ENCODE measurements at places on chromosomes 7 and 10.

DNA sequence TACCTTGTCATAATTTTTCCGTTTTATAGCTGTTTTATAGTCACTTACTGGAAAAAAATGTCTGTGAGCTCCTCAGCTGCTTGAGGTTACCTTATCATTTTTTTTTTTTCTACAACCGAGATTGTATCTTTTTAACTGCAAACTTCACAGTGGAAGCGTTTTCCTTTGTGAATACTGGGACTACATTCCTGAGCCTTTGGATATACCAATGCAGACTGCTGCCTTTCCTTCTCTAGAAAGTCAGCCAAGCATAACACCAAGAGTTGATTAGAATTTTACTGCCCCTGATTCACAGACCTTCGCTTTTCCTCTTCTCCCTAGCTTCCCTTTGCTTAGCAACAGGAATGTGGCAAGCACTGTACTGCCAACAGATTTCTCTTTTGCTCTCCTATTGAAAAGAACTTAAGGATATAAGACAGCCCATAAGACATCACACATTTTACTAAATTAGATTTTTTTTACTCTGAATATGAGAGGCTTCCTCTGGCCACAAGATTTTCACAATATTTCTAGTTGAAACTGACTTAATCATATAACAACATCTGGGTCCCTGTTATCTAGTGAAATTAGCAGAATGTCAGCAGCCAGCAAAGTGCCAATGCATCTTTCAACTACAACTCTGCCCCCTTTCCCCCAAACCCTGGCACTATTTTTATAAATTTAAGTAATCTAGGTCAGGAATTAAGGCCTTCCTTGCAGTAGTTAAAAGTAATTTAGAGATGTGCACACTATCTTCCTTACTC lies 170.6 kb downstream of the PRKG1 start:
- DNase-seq, result no peak

- DNase-seq, result no peak
Measured at GRCh38 chr10:128744811-128745305, 618.6 kb upstream of the MKI67 start.

- no peak for DNase-seq
Measured at GRCh38 chr10:133379152-133379800, at the start of gene PAOX. TSS of gene PAOX (plus strand) at chr10:133379262. CDS start at chr10:133379317, 55 bp downstream.

- no peak for DNase-seq
Measured at GRCh38 chr7:98869027-98869596, 702 bp downstream of the TMEM130 start.

GRCh38 chr10:5666008-5666840 lies at the start of gene ASB13:
TSS of gene ASB13 (minus strand) at chr10:5666595. CDS start at chr10:5666551, 44 bp downstream.
- no peak for DNase-seq

GRCh38 chr10:53491774-53492173 lies 719.2 kb upstream of the MBL2 start:
- no peak for DNase-seq

- DNase-seq, result no peak
Measured at GRCh38 chr10:22702348-22702747, 12.0 kb downstream of the PIP4K2A start.

GRCh38 chr10:11183015-11183414 lies 165.3 kb downstream of the CELF2 start:
- DNase-seq, result no peak

DNA sequence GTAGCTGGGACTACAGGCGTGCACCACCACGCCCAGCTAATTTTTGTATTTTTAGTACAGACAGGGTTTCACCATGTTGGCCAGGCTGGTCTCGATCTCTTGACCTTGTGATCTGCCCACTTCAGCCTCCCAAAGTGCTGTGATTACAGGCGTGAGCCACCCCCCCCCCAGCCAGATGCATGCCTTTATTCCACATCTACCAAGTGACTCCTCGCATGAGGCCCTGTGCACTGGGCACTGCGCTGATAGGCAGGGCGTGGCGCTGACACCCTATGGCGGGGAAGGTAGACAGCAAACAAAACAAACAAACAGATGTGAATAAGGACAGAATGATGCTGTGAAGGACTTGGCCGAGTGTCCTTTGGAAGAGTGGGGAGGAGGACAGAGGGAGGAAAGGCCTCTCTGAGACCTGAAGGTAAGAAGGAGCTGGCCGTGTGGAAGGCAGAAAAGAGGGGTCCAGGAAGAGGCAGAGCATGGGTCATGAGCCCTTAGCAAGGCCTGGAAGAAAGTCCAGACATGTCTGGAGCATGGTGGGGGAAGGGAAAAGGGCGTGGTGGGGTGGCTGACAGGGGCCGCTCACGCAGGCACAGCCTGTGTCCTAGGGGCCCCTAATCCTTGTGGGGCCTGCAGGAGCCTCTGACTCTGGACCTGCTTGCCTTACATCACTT lies 47.5 kb upstream of the CACUL1 start:
- no peak for DNase-seq

DNA sequence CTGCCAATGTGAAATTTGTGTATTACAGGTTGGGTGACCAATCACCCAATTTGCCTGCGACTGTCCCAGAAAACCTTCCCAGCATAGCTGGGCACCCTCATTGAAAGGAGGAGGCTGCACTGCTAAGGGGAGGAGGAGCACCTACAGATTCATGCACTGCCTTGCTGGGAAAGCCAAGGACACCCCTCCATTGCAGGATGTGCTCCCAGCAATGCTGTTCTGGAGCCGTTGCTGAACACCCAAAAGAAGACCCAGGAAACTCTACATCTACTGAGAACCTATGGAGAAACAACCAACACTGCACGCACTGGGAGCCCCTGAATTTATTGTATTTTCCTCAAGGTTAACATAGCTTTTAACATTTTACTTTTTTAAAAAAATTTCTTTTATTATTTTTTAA lies 238.2 kb upstream of the GRB10 start:
- DNase-seq, result no peak

DNA sequence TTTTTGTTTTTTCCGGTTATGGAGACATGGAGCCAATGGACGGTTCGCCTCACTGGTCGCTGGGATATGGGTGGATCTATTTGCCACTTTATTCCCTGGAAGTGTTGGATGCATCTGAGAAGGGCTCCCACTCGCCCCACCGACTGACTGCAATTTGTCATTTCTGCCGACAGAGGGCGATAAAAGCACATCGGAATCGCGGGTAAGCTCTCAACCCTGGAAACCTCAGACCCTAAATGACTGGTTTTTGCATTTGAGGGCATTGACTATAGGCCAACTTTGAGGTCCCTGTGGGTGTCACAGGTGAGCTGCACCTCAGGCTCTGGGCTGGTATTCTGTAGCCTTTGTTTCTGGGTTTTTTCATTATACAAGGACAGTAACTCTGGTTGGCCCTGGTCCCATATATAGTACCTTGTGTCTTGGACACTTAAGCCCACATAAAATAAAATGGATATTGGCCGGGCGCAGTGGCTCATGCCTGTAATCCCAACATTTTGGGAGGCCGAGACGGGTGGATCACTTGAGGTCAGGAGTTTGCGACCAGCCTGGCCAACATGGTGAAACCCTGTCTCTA lies 11.9 kb upstream of the OPALIN start:
- peak; percentile 8 for DNase-seq

- DNase-seq, result no peak
Measured at GRCh38 chr7:36509962-36510361, 120.3 kb downstream of the ANLN start.

- DNase-seq, result no peak
Measured at GRCh38 chr10:15620337-15620736, 99.4 kb downstream of the ITGA8 start.

DNA sequence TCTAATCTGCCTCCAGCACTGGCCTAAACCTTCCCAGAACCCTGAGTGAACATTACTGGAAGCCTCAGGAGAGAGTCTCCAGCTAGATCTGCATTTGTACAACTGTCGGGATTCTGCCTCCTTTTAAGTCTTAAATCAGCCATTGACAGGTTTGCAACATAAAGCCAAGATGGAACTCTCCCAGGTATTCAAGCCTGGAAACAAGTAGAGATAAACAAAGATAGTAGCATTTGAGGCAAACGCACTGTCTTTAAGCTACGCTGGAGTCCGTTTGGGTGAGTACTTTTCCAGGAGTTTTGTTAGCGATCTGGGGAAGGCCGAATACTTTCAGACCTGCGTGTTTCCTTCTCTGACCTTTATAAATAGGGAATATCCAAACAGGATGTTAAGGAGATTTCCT lies 317.2 kb upstream of the FZD8 start:
- no peak for DNase-seq

DNA sequence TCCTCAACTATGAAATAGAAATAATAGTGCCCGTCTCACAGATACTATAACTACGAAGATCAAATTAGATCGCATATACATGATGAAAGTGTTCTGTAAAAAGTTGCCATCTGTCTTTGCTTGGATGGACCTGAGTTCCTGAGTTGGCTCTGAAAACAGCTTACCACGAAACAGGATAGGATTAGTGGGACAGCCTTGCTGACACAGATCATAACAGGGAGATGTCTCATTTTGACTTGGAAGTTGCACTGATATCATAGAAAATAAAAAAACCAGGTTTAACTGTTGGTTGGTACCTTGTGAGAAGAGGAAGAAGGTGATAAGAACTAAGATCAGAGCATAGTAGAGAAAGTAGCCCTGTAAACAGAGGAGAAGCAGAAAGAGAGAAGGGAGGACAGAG lies 79.3 kb upstream of the AGBL3 start:
- DNase-seq, result no peak

GRCh38 chr7:7706556-7707172 lies 11.7 kb downstream of the RPA3 start:
- no peak for DNase-seq

DNA sequence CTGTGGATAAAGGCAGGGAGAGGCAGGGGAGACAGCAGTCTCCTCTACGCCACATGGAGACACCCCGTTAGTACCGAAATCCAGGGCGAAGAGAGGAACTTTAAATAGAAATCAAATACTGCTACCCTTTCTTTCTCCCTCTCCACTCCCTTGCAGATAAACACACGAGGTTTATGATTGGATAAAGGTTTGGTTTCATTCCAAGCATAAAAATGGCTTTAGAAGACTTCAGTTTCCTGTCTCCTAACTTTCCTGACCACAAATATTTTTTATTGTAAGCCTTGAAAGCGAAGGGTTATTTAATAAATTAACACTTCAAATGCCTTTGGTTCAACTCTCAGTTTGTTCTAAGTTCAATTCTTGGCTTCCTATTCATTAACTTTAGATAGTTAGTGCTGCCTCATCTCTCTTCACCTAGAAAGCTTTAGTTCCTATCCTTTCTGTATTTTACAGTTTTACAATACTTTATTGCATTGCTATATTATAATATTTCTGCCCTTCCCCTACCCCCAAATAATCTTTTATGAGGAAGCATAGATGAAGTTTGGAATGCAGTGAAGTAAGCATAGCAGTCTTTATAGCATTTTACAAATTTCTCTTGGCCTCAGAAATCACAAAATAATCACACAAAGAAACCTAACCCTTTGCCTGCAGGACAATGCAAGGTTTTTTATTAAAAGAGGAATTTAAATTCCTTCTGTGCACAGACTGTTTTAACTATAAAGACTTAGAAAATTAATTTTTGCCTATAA lies 31.5 kb upstream of the ARID5B start:
- no peak for DNase-seq

DNA sequence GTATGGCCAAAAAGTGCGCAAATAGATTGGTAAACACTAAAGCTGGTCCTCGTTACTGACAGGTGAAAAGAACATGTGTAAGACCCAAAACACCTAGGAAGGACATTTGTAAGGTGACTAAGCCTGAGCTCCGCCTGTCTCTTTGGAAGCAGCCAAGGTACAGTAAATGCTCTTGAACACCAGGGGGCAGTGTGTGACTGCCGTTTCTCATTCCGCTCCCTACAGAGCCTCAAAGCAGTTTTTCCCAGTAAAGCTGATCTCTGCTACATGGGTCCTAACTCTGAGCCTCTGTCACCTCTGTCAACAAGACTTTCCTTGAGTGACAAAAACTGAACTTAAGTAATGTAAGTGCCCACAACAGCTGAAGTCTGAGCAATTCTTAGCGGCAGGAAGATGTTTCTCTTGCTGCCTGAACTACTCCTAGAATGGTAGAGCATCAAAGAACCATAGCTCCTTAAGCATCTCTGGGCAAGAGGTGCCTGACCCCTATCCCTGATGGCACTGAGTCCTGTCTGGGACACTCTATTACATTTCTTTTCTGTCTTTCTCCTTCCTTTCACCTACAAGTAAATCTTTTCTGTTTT lies 238.0 kb upstream of the INHBA start:
- no peak for DNase-seq

DNA sequence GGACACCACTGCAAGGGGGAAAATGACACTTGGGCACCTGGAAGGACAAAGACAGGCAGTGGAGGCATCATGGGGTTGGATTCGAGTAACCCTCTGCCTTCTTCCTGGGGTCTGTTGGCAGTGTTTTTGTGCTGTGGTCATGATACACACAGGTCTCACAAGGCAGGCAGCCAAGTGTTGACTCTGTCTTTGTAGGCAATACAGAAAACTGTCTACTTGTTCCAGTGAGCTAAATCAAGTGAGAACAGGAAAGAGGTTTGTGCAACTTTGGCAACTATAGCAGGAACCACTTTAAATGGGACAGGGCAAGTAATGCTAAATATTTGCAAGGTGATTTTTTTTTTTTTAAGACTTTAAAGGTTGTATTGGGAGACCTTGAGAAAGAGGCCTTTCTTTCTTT lies 578.6 kb upstream of the GALNT17 start:
- DNase-seq, result no peak

- no peak for DNase-seq
Measured at GRCh38 chr10:86649471-86650150, 4.7 kb upstream of the OPN4 start.

DNA sequence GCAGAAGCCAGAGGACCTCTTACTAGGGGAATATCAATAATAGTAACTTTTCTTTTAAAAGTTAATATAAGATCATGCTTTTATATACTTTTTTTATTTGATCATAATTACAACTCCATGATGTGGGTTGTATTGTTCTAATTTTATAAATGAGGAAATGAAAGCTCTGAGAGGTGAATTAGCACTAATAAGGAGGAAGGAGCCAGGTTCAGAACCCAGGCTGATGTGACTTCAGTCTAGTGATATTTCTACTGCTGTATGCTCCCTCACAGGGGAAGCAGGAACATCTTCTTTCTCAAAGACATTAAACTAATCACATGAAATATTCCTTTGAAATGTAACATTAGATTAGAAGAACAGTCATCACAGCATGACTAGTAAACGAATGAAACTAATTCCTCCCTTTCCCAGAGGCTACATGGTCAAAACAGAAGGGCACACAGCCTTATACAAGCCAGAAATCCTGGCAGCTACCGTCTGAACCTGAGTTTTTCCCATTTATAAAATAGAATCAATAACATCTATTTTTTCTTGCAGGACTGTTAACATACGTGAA lies 81.4 kb upstream of the GJD4 start:
- no peak for DNase-seq

GRCh38 chr7:26594553-26594952 lies 269.8 kb downstream of the SKAP2 start:
- DNase-seq, result no peak

GRCh38 chr7:44134943-44135628 lies 6.0 kb downstream of the MYL7 start:
- no peak for DNase-seq
